ENCODE measurements at places on chromosomes 1 and 21.

GRCh38 chr21:33089395-33090119, 19.6 kb downstream of the OLIG1 start:
- no peak for DNase-seq

DNA sequence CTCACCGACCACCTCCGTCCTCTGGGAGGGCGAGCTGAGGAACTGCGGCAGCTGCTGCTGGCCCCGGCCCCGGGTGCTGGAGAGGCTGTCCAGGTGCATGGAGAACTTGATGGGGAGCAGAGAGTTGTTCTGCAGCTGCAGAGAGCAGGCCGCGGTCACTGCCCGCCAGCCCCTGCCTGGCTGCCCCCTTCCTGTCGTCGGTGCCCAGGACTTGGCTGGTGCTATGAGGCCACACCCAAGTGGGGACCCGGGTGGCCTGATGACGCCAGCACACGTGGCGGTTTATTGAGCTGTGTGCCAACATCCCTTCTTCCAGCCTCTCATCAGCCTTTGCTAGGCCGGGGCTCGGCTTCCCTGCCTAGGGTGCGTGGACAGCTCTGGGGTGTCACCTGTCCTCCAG, 5.3 kb upstream of the TMEM52 start:
- no peak for DNase-seq

- DNase-seq, result no peak
These were observed 5.2 kb downstream of the ALG14 start for GRCh38 chr1:95067568-95067967.

DNA sequence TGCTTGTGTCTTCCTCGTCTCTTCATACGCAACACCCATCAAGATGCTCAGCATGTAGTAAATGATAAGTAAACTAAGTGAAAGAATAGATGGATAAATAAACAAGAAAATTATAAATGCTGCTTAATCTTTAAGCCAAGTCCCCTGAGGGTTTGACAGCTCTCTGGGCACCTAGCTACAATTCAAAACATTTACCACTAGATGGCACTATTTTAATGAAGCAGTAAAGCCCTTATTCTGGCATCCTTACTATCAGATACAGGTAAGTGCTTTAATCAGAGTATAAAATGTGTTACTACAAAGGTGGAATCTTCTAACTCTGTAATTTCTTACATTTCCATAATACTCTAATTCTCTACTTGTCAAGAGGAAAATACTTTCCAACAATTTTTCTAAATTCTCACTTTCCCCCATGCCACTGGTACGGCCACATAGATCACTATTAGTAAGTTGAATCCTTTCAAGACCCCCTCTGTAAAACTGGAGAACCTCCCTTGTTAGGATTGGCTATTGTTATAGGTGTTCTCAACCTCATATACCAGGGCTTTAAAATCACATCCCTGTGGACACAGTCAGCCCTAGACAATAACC, 137.8 kb downstream of the BARHL2 start:
- peak; percentile 38 for DNase-seq

- no peak for DNase-seq
These were observed 112.5 kb upstream of the RUNX3 start for GRCh38 chr1:25042331-25043227.

- DNase-seq, result no peak
These were observed 152.2 kb upstream of the SGIP1 start for GRCh38 chr1:66381621-66382275.

GRCh38 chr1:171935086-171935485, 93.8 kb downstream of the DNM3 start:
- DNase-seq, result no peak

- no peak for DNase-seq
These were observed 8.6 kb upstream of the EEIG2 start for GRCh38 chr1:108551137-108551862.

- no peak for DNase-seq
These were observed 13.1 kb upstream of the VAMP4 start for GRCh38 chr1:171754971-171755370.

DNA sequence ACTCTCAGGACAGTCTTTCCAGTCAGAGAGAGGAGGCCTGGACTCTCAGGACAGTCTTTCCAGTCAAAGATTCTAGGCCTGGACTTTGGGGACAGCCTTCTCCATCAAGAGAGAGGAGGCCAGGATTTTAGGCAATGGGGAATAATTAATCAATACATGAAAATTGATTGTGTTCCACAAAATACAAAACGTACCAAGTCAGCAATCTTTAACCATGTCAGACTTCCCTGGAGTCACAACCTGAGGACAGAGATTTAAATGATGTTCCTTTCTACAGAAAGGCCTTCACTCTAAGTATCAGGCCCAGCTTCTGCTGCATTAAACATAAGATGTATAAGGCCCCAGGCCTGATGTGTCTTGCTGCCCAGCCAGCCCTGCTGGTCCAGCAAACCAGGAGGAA, 27.0 kb upstream of the GPR157 start:
- no peak for DNase-seq

DNA sequence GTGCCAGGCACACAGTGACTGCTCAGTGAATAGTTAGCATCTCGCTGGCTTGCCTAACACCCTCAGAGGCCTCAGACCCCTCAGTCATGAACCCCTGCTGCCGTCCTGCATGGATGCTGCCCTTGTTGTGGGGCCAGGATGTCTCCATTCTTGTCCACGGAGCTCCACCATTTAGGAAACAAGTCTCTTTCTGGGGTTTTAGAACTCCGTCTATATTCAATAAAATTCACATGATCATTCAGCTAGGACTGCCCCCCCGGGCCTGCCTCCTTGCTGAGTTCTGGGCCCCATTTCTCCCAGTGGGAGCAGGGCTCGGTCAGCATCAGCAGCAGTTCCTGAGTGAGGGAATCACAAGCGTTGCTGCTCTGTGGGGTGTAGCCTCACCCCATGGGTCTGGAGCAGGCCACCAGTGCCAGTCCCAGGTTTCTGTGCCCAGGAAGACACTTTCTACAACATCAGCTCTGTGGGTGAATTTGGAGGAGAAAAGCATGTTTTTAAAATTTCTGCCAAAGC, 134.1 kb downstream of the RHOU start:
- no peak for DNase-seq

GRCh38 chr1:115501476-115501875, 140.3 kb upstream of the VANGL1 start:
- DNase-seq, result no peak

DNA sequence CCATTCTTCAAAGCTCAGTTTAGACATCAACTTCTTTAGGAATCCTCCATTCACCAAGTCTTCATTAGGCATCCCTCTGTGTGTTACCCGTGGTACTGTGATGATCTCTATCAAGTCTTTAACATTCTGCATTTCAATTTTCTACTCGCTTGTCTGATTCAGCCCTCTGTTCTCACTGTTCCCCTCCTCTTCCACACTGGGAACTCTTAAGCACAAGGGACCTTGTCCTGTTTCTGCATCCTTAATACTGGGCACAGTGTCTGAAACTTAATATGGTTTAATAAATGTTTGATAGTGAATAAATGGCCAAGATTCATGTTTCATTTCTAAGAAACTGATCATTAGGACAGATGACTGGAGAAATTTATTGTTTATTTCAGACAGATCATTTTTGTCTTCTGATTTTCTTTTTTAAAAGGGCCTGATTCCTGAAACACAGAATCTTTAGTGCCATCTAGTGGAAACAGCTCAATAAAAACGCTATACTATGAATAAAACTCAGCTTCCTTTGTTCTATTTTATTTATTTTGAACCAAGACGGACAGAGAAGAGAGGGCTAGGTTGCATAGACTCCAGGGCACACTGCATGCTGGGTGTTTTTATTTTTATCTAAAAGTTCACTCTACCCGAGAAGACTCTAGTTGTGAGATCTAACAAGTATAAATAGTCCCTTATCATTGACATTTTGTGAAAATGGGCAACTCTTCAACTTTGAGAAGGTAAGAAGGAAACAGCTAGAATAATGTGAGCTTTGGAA, 7.0 kb upstream of the TRIM45 start:
- DNase-seq, result peak; percentile 44

- DNase-seq, result no peak
These were observed 30.1 kb downstream of the HSPG2 start for GRCh38 chr1:21907079-21907418.

- DNase-seq, result no peak
These were observed 16.3 kb upstream of the PTTG1IP start for GRCh38 chr21:44889625-44890337.

DNA sequence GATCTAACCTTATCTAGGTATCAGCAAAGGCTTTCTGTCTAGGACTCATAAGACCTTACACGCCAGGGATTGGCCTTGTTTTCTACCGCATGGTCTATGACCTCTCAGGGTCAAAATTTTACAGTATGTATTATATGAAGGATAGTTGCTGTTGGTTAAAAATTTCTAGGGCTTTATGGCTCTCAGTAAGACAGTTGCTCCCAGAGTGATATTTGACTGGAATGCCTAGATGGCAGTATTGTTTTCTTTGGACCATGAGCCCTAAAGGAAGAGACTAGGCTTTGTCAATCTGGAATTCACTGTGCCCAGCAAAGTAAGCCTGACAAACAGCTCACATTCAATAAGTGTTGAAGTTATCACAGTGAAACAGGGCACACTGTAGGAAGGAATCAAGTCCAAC, 37.6 kb downstream of the C1orf87 start:
- no peak for DNase-seq

GRCh38 chr1:46301406-46301807, 2.0 kb downstream of the LRRC41 start:
- no peak for DNase-seq

GRCh38 chr1:62953633-62954032, 169.7 kb downstream of the ATG4C start:
- no peak for DNase-seq

DNA sequence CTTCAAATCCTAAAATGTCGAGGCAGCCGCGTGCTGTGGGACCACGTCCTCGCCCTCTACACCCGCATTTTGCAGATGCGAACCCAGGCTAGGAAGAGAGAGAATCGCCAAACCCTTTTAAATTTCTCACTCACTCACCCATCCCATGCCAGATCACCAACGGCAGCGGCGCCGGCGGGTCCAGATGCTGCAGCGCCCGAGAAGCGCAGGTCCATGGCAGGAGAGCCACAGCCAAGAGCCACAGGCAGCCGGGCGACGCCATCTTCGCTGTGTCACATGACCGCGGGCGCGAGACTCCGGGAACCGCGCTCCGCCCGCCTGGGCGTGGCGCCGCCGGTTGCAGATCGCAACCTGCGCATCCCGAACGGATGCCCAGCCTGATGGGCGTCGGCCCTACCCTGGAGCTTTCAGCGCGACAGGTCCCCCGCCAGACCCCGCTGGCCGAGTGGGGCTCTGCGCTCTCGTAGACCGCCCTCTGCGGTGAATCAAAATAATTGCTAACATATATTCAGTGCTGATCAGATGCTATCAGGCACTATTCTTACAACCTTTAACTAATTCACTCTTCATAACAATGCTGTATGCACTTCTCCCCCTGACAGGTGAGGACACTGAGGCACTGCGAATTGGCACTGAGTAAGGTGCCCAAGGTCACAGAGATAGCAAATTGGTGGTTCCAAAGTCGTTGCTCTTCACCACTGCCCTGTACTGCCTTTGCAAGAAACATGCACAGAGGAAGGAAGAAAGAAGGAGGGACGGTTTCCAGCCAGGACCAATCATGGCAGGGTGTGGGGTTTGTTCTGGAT, at the start of gene PPT1:
PPT1 (minus strand) TSS at position 276 of the 806 bp plus-strand sequence; CDS start at position 262, 14 bp downstream.
- DNase-seq, result peak; percentile 77

GRCh38 chr1:22709227-22709626, 1.4 kb upstream of the EPHB2 start:
- no peak for DNase-seq

DNA sequence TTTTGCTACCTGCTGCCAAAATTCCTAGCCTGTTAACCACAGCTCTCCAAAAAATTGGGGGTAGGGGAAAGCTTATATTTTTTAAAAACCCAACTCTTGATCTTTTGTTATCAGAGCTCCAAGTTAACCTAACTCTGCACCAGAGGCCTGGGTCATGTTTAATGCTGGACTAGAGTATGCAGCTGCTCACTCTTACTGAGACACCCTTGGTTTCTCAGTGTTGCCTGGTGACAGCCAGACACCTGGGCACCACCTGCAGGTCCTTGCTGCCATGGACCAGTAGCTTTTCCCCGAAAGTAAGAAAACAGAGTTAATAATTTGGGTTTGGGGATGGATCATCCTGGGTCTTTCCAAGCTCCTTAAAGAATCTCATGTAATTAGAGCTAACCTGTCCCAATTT, 30.1 kb downstream of the KCNJ6 start:
- DNase-seq, result no peak

DNA sequence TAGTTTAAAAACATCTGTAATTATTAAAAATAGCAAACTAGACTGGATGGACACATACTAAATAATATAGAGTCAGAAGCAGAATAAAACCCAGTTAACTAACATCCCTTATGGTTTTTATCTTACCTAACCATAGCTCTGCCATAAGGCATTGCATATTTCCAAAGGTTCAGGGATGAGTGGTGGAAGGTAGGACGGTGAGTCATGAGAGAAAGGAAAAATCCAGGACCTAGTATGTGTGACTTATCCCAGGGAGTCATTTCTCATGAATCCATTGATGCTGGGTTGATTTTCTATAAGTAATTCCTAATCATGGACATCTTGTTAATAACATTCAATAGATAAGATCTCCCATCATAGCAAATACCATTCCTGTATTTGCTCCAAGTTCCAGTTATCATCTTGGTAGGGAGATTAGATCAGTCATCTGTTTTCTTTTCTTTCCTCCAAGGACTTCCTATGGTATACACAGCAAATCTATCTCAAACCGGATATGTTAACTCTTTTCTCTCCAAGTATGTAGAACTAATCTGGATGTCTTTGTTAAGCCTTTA, 490.7 kb upstream of the B3GALT2 start:
- DNase-seq, result no peak

Data from CD4-positive, alpha-beta T cell treated with Interleukin-21 for 1 hour (primary cell).